ENCODE measurements at places on chromosomes 7 and 10.

DNA sequence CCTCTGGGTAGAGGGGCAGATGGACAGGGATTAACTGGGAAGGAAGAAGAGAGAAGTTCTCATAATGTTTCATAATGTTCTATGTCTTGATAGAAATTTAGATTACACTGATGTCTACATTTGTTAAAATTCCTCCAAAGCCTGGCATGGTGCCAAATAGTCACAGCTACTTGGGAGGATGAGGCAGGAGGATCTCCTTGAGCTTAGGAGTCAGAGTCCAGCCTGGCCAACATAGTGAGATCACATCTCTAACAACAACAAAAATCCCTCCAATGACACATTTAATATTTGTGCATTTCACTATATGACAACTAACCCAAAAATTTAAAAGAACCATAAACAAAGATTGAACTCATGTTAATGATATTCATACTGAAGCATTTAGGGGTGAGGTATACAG, 33.0 kb upstream of the PPP1R3C start:
- no peak for DNase-seq

GRCh38 chr10:16674147-16674703, 143.0 kb downstream of the RSU1 start:
- DNase-seq, result no peak

DNA sequence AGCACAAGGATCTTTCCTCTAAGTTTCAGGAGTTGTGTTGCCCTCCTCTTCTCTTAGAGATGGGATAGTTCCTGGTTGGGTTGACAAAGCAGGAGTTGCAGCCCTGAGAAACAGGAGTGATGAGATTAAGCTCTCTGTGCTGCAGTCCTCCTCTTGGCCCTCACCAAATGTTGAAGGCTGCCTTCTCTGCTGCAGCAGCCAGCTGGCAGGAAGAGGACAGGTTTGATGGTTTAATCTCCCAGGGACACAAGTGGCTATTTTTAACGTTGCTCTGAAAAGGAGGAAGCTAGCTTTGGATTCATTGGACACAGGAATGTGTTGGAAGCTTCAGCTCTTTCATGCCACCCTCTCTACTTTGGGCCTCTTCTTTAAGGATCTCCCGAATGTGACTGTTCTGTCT, 9.4 kb downstream of the STRIP2 start:
- no peak for DNase-seq

GRCh38 chr10:44998146-44998631, 2.5 kb upstream of the ZNF22 start:
- DNase-seq, result no peak

DNA sequence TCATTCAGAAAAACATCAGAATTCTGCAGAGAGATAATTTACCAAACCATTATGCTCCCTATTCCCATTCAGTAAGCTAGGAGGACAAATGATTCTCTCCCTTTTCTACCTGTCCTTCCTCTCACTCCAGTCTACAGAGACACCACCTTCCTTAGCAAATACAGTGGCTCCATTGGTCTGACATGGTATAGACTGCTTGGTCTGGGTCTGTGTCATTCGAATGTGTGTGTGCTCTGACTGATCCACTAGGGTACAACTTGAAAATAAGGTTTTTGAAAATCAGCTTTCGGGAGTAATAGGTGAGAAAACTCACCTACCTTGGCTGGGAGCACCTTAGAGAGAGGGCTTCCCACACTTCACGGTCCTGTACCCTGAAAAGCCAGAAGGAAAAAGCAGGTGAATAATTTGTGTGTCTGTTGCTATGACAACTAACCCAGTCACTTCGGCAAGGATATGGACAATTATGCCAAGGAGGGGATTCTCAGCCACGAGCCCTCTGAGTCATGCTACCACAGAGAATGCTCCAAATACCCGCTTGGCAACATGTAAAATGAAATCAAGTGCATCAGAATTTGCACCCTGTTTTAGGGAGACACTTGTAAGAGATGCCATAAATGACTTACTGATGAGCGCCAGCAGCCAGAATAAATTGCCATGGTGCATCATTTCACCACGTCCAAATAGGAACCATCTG, 114.5 kb upstream of the PRKCQ start:
- no peak for DNase-seq

GRCh38 chr7:100516135-100516812, 22.7 kb upstream of the AGFG2 start:
- DNase-seq, result peak; percentile 12

GRCh38 chr7:54544149-54544526, 2.0 kb downstream of the VSTM2A start:
- DNase-seq, result no peak

GRCh38 chr10:130784326-130784725, 527.2 kb downstream of the TCERG1L start:
- DNase-seq, result no peak

- peak; percentile 32 for DNase-seq
These were observed 918 bp downstream of the CALHM2 start for GRCh38 chr10:103451091-103451813.

- no peak for DNase-seq
These were observed 2.6 kb downstream of the MEST start for GRCh38 chr7:130494431-130494858.

GRCh38 chr7:148327379-148327778, 263.2 kb upstream of the C7orf33 start:
- DNase-seq, result no peak

GRCh38 chr10:106825576-106826364, 338.7 kb downstream of the SORCS1 start:
- DNase-seq, result no peak

GRCh38 chr7:27141923-27142579, 1.4 kb downstream of the HOXA5 start:
- DNase-seq, result no peak

DNA sequence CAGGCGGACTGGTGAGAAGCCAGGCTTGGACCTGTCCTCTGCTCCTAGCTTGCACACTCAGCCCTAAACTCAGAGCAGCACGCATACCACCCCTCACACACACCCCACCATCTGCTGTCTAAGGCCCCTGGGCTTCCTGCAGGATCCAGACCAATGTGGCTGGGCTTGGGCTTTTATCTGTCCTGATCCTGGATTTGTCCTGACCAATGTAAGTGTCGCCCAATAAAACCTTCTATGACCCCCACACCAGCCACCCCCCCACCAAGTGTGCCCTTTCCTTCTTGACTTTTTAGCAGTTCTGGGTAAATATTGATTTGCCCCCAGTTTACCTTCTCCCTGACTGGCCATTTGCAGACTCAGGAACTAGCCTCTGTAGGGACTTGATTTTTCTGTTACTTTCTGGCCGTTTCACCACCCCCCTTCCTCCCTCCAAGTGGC, 1.7 kb upstream of the HOXA13 start:
- no peak for DNase-seq

- DNase-seq, result no peak
These were observed 318.4 kb upstream of the KAT6B start for GRCh38 chr10:74507951-74508350.

- DNase-seq, result no peak
These were observed 9.5 kb upstream of the ASAH2 start for GRCh38 chr10:50260791-50261281.

Measured in activated CD4-positive, alpha-beta T cell treated with anti-CD3 and anti-CD28 coated beads for 1 hour (primary cell).